K562 (cell line): ENCODE measurements at places on chromosomes 16 and 17. TPM values are rescaled to one million over a fixed set of nuclear protein-coding genes. Genes with fewer than 3 reads are reported as not detected.

GRCh38 chr17:76709077-76709950 lies 1.5 kb downstream of the MXRA7 start:
- H3K27ac ChIP-seq = no peak overlapping the region
- no peak for DNase-seq
- peak overlapping the region; percentile 42; the same call in 1 of the 2 replicates for H3K4me3 ChIP-seq
- no peaks in the 10 kb centered on the region for H3K27me3 ChIP-seq
- peaks cover 17% of the 10 kb centered on the region; the same call in 2 of the 3 replicates for H3K36me3 ChIP-seq
- peaks cover 25% of the 10 kb centered on the region; the same call in 2 of the 3 replicates for H3K4me1 ChIP-seq

COG4 gene
- 66.7 and 69.8 TPM in 2 replicates for total RNA-seq

- H3K27ac ChIP-seq = no peak overlapping the region
- no peak for DNase-seq
- no peak overlapping the region for H3K4me3 ChIP-seq
- peaks cover 29% of the 10 kb centered on the region for H3K27me3 ChIP-seq
Observed at GRCh38 chr17:41413353-41413957, 10.9 kb downstream of the KRT37 start.

RSPRY1 gene
- 20.8 and 22.7 TPM in 2 replicates for total RNA-seq

NATD1 gene
- total RNA-seq = 5.4 TPM in 2 replicates

PPP4C gene
- total RNA-seq = 158 TPM in 2 replicates

PSMC3IP gene
- total RNA-seq = 29.3 and 34.4 TPM in 2 replicates
